ENCODE measurements at places on chromosomes 16 and 17. TPM values are rescaled to one million over a fixed set of nuclear protein-coding genes. Genes with fewer than 3 reads are reported as not detected.

The SCIMP gene
- total RNA-seq, result 2.1 TPM

The RRAD gene
- total RNA-seq, result 8.3 TPM

The P4HB gene
- 1,462 TPM for total RNA-seq

GRCh38 chr16:4435337-4436067, 9.8 kb downstream of the DNAJA3 start:
- DNase-seq, result no peak

GRCh38 chr17:14921936-14922335, 343.2 kb downstream of the PMP22 start:
- DNase-seq, result no peak

- DNase-seq, result no peak
These were observed 151.0 kb downstream of the IRX3 start for GRCh38 chr16:54135361-54136275.

DNA sequence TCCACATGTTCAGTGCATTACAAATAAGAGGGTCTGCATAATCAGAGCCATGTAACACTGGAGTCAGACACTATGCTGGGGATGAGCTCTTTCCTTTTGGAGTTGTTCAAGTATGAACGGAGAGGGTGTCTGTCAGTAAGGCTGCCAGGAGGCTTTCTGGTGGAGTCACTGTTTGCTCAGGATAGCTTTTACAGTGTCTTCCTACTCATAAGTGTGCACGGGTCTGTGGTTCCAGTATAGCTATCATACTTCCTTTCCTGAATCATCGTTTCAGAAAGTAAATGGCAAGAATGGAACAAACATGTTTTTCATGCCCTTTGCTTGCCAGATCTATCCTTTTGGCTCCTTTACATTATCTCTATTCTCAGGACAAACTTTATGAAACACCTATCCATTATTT, 152.7 kb upstream of the CDH11 start:
- DNase-seq, result no peak

DNA sequence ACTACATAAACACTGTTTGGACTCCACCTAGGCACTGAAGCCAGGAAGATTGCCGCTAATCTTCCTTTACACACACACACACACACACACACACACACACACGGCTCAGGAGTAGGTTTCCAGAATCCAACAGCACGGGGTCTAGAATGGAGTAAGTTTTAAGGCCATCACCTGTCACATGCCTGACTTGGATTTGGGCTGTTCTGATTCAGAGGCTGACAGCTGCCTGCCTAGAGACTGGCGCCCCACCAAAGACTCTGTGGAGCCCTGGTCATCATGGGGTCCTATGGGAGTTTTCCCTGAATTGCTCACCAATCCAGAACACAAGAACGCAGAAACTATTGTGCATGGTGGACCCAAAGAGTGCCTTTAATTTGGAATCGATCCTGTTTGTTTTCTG, 10.9 kb downstream of the CDRT4 start:
- no peak for DNase-seq

- peak; percentile 51 for DNase-seq
These were observed 26.6 kb upstream of the NLRP1 start for GRCh38 chr17:5610956-5611355.

GRCh38 chr17:68437979-68438822, 19.1 kb downstream of the WIPI1 start:
- DNase-seq, result peak; percentile 65

DNA sequence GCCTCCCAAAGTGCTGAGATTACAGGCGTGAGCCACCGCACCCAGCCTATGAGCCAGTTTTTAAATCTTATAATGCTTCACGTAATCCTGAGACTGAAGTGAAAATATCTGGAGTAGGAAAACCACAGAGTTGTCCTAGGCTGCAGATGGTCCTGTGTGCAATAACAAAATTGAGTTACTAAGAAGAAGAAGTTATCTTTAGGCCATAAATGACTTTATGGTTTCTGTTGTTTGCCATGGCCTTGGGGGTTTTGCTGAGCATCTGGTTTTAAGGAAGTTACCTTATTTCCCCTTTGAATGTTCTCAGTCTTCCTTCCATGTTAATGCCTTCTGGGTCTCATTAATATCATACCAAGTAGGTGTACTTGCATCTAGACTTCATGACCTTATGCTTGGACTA, 16.5 kb downstream of the NMT1 start:
- no peak for DNase-seq

All from body of pancreas (tissue), 4 donors.